ENCODE measurements at places on chromosomes 16 and 17.

DNA sequence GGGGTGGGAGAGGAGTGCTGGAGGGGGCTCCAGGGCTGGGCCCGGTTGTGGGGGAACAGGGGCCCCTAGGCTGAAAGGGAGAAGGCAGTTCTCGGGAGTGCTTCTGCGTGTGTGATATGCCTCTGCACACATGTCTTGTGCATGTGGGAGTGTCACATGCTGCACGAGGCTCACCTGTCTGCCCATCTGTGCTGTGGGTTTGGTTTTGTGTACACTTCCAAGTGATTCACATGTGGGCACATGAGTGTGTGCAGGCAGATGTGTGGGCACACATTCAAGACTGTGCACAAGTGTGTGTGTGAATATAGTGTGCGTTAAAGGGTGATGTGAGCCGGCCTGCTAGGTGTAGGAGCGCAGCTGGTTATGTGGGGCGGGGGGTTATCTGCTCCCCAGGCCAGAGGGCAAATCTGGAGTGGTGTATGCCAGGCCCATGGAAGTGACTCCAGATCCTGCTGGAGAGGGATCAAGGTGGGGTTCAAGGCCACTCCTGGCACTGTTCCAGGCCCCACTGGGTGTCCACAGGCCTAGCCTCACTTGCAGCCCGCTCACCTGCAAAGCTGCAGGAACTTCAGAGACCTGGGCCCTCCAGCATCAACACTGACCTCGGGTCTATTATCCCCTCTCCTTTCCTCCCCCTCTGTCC lies 3.8 kb upstream of the BAHCC1 start:
- no peak for DNase-seq

DNA sequence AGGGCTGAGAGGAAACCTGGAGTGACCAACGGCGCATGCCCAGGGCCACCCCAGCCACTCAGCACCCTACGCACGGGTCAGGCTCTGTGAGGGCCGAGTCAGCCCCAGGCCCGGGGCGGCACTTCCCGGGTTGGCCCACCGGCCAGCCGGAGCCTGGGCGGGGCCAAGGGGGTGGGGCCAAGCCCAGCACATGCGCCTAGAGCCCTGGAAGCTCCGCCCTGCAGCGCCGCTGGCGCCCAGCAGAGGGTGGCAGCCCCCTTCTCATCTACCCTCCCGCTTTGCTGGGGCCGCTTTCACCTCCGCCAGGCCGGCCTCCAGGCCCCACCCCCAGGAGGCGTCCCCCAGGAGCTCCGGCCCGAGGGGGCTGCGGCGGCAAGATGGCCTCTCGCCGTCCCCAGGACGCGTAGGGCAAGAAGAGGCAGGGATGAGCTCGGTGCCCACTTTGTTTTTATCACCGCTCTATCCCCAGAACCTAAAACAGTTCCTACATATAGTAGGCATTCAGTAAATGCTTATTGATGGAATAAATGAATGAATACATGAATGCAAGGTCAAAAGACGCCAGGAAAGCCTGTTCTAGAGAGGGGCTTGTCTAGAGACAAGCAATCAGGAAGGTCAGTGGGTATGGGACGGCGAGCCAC lies 31.3 kb downstream of the MYO18A start:
- no peak for DNase-seq

DNA sequence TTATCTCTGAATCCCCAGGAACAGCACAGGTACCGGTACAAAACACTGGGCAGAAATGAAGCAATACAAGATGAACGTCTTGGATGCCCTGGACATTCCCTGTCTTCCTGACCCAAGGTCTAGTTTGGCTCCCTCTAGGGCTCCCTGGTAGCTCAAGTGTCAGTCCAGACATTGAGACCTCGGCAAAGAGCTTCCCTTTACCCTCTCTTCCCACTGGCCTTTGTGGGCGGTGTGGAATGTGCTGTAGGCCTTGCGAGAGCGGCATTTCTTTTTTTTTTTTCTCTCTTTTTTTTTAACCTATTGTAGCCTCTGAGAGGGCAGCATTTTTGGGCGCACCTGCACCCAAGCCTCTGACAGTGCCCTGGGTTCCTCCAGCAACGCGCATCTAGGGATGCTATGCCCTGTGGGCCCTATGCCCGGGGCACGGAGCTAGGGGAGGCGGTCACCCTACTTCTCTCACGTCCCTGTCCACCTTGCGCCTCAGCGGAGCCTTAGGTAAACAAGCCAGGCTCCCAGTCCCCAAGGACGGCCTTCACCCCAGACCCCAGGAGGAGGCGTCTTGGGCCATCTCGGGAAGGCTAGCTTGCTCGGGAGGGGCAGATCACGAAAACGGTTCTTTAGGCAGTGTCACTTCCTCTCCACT lies 1.2 kb upstream of the NFATC3 start:
- DNase-seq: no peak

GRCh38 chr17:45223539-45224528 lies 2.1 kb downstream of the FMNL1 start:
- no peak for DNase-seq

DNA sequence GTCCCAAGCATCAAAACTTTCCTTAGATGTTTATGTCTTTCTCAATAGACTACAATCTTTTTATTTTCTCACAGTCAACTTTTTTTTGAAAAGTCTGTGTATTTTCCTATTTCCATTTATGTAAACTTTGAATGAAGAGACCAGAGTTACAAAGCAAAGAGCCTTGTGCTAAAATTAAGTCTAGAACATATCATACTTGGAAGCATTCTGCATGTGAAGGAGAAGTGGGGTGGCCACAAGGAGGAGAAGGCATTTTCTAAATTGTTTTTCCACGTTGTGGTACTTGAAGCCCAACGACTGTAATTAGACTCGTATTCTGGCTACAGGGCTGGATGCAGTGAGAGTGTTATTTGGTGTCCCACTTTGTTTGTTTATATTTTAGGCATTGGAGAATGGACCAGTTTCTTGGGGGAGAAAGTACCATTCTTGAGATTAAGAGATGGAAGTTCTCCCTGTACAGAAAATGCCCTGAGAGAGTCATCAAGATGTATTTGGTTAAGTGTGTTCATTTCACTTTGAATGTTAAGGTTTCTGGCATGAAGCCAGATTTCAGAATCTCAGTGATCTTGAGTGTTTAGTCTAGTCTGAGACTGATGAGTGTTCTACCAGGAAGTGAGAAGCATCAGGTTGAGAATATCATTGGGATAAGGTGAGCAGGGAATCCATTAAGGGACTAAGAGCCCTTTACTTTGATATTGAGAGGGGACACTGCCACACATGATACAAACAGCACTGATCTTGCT lies 71.6 kb downstream of the MAP2K6 start:
- DNase-seq: no peak

GRCh38 chr17:77458202-77459017 lies 317.6 kb downstream of the SEC14L1 start:
- DNase-seq: no peak

DNA sequence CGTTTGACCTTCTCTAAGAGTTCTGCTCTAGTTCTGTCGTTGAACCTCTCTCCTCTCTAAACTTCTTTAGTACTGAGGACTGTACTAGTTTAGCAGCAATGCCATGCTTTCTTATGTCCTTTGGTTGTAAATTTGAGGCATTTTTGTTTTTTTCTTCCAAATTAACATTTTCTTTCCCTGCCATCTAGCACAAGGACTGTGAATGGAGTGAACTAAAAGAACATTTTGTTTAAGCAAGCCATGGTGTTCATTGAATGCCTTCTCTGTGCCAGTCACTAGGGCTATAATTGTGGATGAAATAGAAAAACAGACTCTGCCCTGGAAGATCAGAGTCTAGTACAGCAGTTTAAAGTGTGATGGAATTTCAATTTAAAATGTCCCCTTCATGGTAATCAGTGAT lies 137.9 kb downstream of the FTO start:
- DNase-seq: no peak

DNA sequence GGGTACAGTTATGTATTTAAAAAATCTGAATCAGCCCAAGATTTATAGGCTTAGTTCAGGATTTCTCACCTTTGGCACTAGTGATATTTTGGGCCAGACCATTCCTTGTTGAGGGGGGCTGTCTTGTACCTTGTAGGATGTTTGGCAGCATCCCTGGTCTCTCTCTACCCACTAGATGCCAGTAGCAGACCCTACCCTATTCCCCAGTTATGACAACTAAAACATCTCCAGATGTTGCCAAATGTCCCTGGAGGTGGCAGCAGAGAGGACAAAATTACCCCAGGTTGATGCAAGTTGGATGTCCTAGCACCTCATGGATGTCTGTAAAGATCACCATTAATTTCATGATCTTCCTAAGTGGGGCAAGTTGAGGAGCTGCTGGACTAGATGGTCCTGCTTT lies 45.8 kb downstream of the SYT17 start:
- DNase-seq: no peak

DNA sequence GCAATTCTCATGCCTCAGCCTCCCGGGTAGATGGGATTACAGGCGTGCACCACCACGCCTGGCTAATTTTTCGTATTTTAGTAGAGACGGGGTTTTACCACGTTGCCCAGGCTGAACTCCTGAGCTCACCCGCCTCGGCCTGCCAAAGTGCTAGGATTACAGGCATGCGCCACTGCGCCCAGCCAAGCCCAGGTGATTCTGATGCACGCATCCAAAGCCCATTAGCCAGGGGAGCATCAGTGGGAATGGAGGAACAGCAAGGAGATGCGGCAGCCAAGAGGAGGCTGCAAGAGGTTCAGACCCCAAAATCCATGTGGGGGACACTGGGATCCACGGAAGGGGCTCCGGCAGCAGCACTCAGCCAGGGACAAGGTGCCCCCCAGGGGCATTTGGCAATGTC lies 12.1 kb downstream of the ATP2A3 start:
- DNase-seq: no peak

DNA sequence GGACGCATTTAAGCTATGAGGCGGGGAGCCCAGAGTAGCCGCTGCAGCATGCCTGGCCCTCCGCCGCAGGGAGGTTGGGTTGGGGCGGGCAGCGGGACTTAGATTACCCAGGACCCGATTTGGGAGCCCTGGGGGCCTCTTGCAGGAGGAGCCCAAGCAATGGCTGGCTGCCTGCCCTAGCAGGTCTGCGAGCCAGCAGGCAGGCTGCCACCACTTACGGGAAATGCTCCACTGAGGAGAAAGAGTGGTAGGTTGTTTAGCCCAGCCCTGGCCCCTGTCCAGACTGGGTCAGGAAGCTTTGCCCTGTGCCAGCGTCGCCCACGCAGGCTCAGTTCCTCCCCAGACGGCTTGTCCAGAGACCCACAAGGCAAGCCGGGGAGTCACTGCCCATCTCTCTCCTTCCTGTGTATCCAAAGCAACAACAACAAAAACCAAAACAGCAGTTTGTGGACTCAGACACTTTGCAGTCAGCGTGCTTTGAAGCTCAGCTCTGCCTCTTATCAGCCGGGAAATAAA lies 10.3 kb upstream of the TVP23A start:
- no peak for DNase-seq

DNA sequence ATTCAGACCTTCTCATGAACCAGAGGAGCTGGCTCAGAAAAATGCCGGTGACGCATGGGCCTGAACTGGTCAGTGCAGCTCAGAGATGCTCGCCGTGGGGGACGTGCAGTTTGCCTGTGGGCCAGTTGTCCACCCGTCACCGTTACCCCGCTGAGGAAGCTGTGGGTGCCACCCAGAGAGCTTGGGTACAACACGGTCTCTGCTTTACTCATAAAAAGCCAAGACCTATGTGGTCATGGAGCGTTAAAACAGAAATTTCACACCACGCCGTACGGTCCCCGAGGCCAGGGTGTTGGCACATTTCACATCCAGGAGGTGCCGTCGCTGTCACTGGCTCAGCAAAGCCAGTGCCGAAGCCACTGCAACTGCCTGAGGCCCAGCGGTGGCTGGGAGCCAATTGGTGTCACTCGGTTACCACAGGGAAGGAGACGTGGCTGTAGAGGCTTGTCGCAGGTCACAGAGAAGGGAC lies 120.9 kb downstream of the METRNL start:
- DNase-seq: no peak

GRCh38 chr17:30188211-30188939 lies 47.1 kb downstream of the SLC6A4 start:
- DNase-seq: no peak

- no peak for DNase-seq
These were observed 38.4 kb downstream of the SOX9 start for GRCh38 chr17:72158895-72159885.

- no peak for DNase-seq
These were observed 25.8 kb downstream of the EPN2 start for GRCh38 chr17:19262650-19263631.

DNA sequence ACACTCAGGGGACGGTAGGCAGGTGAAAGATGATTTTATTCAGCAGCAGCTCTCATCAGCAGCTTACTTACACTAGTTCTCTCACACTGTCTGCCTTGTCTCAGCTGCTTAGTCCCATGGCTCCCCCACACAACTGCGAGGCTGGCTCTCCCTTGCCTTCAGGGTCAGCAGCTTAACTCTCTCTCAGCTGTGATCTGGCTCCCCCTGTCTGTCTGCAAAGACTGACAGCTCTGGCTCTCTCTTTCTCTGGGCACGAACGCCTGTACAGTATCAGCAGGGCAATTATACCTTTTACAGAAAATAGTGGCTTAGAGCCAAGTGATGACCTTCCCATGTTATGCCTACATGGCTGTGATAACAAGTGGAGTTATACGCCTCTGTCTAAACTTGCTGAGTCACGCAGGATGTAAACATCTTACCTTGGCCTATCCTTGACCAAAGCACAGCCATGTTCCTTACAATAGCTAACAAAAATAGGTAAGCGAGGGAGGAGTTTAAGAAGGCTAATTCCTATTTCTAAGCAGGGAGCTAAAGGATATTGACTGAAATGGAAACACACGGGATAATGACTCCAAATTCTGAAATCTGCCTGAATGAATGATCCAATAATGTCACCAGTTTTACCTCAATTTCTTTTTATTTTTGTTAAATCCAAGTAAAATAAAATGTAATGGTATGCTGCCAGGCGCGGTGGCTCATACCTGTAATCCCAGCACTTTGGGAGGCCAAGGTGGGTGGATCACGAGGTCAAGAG lies 1.1 kb upstream of the NDUFAB1 start:
- DNase-seq: no peak

DNA sequence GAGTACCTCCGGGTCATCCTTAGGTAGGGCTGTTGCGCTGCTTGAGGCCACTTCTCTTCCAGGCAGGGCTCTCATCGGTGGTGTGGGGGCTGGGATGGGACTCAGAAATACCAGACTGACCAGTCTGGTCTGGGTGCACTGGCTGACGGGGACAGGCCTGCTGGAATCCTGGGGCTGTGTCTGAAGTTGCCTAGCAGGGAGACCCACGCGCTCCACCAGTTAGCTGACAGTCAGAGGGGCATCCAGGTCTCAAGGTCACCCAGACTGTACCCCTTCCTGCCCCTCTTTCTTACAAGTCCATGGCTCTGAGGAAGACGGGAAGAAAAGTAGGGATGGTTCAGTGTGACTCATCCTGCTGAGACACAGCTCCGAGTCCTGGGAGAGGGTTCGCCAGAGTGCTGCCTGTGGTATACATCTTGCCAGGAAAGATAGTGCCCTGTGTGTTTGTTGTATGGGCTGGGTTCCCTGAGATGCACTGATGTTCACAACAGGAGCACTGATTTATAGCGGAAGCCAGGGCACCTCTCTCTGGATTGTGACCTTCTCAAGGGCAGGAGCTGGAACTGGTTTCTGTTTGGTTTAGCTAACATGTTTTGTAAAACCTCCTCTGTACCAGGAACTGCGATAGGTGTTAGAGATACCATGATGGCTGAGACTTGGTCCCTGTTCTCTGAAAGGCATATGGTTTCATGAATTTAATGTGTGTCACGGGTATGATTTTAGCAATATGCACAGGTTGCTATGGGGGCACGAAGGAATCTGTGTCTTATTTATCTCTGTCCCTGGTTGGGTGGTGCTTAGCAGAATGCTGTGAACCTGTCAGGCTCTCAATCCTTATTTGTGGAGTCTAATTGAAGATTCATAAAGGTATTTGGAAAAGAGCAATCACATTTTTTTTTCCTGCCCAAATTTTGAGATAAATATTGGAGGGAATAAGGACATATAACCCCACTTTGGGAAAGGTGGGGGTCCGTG lies 97.5 kb downstream of the OR1D5 start:
- DNase-seq: no peak

- DNase-seq: no peak
These were observed 523 bp downstream of the KCTD2 start for GRCh38 chr17:75047398-75048098.

All from NCI-H1048 (cell line).